Esophagus mucosa (tissue), 1 donor: ENCODE measurements at places on chromosomes 2 and 18.
A peak's percentile ranks its signal among the peaks of the same experiment; 100 is the strongest.

- no peak for ATAC-seq
Observed at GRCh38 chr18:40902436-40902835, 1052.6 kb upstream of the PIK3C3 start.

- ATAC-seq = peak; percentile 15
Observed at GRCh38 chr18:8525692-8526091, 83.5 kb upstream of the RAB12 start.

DNA sequence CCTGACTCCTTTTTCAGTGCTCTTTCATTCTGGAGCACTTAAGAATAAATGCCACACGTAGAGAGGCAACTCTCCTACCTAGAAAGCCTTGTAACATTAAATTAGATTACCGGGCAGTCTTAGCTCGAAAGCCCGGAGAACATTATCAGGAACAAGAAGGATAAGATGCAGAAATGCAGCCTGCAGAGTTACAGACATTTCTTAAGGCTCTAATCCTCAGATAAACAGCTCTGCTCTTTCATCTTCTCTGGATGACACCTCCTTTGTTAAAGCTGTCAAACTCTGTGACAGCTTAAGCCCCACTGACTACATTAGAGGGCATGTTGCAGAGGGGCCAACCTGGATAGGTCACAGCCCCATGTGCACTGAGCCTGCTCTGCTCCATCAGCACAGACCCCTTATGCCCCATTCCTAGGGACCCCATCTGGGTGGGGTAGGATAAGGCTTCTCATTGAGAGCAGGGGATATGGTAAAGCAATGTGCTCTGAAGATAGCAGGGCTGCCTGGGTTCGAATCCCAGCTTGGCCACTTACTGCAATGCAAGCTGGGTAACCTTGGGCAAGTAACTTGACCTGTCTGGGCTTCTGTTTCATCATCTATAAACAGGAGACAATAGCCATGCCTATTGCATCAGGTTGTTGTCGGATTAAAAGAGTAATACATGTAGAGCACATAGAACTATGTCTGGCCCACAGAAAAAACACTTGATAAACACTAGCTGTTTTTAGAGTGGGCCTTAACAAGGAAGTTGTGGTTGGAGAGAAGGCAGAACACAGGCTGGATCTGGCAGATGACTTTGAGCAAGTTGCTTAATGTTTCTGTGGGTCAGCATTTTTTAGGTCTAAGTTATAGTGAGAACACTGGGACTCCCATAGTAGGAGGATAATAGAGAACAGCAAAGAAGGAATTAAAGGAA, 111.4 kb downstream of the THNSL2 start:
- peak; percentile 72 for ATAC-seq

DNA sequence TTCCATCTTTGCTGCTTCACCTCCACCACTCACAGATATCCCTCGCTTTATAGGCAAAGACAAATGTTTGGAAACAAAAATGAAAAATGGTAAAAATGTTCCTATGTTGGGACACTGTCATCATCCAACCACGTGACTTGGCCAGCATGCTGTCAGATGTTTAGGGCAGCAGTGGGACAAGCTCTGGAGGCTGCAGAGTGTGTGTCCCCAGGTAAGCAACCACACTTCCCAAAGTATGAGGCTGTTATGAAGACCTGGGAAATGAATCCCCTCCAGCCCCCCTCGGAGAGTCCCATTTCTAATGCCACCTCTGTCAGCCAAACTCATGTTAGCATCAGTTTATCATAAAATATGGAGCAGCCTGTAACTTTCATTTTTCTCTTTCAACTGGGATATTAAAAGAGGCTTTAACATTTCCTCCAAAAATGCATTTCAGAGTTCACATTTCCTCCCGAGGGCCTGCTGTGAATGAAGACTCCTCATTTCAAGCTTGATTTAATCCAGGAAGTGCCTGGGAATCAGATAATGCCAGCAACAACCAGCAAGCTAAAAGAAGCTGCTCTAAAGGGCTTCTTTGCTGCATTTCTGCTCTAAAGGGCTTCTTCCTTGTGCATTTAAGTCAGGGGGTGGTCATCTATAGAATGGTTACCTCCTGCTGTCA, 66.2 kb downstream of the APOB start:
- no peak for ATAC-seq

- no peak for ATAC-seq
Observed at GRCh38 chr2:105725388-105725787, 19.3 kb upstream of the NCK2 start.

DNA sequence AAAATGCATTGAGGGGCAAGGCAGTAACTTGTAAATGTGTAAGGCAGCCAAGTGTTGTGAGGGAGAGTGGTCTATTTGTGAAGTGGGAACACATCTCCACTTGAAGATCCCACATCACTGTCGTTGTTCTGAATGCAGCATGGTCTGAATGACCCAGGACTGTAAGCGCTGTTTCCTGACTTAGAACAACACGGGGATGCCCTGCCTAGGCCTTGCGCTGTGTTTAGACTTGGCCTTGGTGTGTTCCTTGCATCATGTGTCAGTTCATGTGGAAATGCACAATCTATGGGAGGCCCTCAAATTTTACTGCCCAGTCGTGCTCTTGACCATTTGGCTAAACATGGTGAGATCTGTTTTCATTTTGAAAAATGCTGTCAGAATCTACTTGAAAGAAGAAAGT, 205.1 kb downstream of the SOX11 start:
- ATAC-seq = no peak
